ENCODE measurements at places on chromosomes 7 and 10.

- no peak for DNase-seq
Observed at GRCh38 chr10:97895915-97896314, 46.3 kb downstream of the GOLGA7B start.

DNA sequence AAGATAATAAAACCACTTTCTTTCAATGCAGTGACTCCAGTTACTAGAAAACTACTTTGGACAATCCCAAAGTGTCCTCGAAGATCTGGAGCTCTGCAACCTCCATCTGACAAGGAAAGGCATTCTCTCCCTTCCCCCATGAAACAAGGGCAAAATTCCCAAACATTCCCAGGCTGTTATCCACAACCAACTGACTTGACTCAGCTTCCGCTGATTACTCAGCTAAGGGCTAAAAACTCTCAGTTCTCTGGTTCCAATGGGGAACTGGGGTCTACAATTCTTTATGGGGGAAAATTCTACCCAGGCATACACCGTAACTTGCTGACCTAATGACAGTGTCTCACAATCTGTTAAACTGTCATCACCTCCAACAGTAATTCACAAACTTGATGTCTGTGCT lies 48.4 kb downstream of the SFMBT2 start:
- DNase-seq = peak; percentile 73

DNA sequence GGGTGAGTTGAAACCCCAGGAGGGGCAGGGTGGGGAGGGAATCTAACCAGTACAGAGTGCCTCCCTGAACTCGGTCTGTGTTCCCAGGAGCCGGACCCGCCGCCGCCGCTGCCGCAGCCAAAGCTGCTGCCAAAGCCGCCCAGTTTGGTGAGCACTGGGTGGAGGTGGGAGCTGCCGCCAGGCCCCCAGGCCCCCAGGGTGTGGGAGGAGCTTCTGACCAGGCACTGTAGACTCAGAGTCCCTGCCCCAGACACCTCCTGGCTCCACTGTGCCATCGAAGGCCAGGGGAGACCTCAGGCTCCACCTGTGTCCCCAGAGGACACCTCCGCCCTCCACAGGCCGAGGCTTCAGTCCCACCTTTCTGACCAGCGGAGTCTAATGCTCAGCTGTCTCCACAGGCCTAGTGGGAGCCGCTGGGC lies 20.4 kb upstream of the LIMK1 start:
- no peak for DNase-seq

DNA sequence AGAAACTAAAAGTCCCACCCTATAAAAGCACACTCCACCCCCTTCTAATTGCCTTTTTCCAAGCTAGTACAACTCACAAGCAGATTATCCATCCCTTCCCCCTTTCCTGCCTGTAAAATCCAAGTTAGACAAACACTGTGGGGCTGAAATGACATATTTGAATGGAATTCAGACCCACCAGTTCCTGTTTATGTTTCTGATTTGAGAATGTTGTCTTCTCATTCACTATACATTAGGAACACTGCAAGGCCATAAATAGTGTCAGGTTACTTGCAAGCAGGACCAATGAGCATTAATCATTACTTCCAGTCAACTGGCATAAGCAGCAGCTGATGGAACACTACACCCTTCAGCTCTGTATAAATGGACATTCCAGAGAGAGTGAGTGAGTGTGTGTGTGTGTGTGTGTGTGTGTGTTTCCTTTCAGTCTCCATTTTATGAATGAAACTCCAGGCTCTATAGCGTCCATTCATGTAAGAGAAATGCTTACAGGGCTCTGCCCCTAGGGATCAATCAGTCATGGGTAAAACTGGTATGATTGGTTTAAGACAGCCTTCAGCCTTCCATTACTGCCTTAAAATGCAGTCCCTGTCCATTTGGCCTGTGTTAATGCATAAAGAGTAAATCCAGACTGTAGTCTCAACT lies 69.3 kb downstream of the ETV1 start:
- peak; percentile 100 for DNase-seq

DNA sequence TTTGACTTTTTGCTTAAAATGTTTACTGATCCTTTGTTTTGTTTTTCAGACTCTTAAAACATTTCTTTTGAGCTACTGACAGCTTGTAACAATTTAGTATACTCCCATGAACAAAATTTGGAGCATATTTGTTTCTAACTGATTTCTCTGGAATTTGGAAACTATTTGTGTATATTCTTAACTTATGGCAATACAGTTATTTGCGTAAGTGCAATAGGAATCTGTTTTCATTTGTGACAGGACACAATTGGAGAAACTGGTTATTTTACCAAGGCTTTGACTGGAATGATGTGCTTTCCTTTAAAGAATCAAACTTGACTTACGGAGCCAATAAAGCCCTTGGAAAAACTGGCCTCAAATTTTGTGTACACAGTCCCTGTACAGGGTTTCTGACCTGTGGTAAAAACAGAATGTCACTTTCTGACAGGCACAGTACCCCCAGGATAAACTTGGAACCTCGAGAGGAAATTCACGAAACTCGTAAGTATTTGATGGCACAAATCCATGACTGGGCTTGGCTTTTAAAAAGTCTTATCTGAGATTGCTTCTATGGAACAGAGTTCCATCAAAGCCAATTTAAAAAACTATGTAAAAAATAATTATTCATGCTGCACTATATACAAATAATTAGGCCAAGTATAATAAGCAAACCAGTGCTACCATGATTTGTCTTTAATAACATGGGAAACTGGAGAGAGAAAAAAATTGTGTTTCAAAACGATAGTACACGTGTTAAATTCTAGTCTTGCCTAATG lies 70.4 kb downstream of the ST8SIA6 start:
- no peak for DNase-seq

DNA sequence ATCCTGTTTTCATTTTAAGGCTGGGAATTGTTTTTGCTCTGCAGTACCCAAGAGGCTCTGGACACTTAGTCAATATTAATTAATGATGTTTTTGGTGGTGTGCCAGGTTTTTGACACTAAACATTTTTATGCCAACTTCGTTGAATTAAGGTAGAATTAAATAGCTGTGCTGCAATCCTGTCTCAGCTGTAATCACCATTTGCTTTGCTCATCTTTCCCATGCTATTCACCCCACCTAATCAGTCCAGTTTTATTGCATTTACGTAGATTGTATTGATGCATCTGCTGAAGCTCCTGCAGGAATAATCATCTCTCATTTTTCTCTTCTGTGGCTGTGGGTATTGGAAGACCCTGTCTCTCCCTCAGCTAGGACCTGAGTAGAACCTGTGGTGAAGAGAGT lies 52.6 kb upstream of the TRUB1 start:
- DNase-seq = no peak

- no peak for DNase-seq
Observed at GRCh38 chr7:48038815-48039506, 3.6 kb downstream of the C7orf57 start.

GRCh38 chr10:88090568-88091214 lies 227.3 kb downstream of the PTEN start:
- DNase-seq = no peak

Data from fibroblast of lung (primary cell).